CD8-positive, alpha-beta memory T cell (primary cell): ENCODE measurements at places on chromosomes 12 and 14. TPM values are rescaled to one million over a fixed set of nuclear protein-coding genes. Genes with fewer than 3 reads are reported as not detected.

DNA sequence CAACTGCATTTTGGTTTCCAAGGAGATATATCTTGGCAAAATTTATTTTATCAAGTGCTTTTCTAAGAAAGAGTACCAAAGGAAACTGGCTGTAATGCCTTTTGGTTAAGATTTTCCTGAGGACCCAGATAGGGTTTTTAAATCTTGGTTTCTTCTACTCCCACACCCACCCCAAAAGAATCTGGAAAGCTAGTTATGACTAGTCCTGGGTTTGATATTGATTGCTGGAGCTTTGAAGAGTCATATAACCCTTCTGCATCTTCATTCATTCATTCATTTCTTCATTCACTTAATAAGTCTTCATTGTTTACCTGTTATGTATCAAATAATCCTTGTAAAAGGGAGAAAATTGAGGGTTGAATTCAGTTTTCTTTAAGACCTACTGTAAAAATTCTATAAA, 425.2 kb downstream of the PCNX1 start:
- no peak for DNase-seq

GRCh38 chr14:90534838-90535555, 138.2 kb downstream of the CALM1 start:
- DNase-seq: no peak

DNA sequence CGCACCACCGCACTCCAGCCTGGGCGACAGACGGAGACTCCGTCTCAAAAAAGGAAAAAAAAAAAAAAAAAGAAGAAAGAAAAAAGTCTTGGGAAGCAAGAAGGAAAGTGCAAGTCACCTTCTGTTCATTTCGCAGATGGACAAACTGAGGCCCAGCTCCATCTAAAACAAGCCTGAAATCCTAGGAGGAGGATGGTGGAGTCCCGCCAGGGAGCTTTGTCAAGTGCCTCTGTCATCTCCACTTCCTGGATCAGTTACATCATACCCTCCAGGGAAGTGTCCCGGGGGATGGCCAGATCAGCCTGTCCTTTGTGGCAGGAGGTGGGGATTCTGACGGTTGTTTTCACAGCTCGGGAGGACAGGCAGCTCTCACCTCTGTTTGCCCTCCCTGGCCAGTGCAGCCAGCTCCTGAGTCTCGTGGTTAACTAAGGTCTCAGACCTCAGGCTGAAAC, 8.7 kb upstream of the SDSL start:
- no peak for DNase-seq

DNA sequence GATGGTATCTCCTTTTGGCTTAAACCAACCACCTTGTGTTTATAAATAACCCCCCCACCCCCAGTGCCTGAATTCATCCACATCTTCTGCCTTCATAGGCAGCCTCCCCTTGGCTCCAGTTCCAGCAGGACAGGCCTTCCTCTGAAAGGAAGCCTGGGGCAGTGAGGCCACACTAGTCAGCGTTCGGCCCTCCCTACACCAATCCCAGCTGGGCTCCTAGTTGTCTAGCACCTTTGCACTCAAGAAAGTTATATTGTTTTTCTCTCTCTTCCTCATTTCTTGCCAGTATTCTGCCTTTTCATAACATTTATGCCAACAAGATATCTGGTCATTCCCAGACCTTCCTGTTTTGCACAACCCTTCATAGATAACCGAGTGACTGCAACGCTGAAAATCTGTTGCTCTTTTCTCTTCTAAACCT, 73.1 kb upstream of the ACTN1 start:
- DNase-seq: no peak

- DNase-seq: no peak
Measured at GRCh38 chr14:99078426-99078825, 193.6 kb downstream of the BCL11B start.

DNA sequence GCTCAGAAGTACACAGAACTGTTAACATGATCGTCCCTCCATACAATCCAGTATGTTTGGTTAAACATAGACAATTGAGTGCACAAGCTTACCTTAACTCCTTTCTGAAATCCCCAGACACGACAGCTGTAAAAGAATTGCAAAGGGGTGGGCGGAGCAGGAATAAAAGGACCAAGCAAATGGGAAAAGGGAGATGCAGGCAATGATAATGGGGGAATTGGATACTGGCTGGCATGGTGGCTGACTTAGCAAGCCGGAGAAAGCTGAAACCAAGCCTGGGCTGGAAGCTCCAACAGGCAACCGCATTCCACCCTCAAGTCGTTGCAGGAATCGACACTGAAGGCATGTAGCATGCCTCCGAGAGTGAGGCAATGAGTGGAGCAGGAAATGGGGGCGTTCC, 96.8 kb upstream of the TMEM132C start:
- no peak for DNase-seq

GRCh38 chr12:89880690-89881350, 172.2 kb upstream of the ATP2B1 start:
- DNase-seq: peak; percentile 69

- DNase-seq: no peak
Measured at GRCh38 chr12:131854861-131855476, 26.8 kb downstream of the MMP17 start.

GRCh38 chr12:24719293-24719721, 229.6 kb downstream of the BCAT1 start:
- DNase-seq: no peak

DNA sequence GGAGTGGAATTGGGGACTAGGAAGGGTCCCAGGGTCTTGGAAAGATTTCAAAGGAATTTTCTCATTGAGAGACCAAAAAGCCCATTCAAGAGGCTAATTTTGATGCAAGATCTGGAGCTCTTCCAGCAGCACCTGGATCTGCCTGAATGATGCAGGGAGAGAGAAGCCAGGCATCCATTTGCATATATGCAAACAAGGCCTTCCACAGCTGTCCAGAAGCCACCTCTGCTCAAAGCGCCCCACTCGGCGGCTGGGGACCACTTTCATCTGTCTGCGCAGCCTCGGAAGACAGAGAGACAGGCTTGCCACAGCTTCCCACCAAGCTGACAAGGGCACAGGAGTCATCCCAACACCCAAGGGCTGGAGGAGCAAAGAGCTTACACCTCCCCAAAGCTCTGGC, 295.6 kb downstream of the DPF3 start:
- DNase-seq: no peak

GRCh38 chr12:117494833-117495655, 133.6 kb upstream of the NOS1 start:
- no peak for DNase-seq

GRCh38 chr14:105470350-105471296, 4.0 kb upstream of the CRIP2 start:
- no peak for DNase-seq

- no peak for DNase-seq
Measured at GRCh38 chr12:49403971-49404450, 36.7 kb downstream of the SPATS2 start.

DNA sequence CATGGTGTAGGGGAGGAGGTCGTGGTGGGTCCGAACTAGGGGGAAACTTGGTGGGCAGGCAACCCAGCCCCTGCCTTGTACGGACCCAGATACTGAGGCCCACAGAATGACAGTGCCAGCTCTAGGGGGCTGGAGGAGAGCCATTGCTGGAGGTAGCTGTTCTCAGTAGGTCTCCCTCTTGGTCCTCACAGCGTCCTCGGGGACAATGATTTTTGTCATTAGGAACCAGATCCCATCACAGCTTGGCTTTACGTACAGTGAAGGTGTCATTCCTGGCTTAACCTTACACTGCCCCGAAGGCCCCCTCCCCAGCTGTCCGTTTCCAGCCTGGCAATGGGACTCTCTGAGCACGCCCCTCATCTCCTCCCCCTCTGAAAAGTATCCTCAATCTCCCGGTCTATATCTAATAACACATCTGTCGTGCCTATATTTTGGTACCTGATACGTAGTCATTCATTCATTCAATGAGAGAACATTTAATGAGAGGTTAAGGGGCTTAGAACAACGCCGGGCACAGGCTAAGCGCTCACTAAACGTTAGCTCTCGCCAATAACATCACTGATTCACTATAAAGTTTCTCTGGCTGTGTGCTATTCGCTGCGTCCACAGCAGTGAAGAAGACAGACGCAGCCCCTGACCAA, 597 bp upstream of the DYNC1H1 start:
- no peak for DNase-seq

DNA sequence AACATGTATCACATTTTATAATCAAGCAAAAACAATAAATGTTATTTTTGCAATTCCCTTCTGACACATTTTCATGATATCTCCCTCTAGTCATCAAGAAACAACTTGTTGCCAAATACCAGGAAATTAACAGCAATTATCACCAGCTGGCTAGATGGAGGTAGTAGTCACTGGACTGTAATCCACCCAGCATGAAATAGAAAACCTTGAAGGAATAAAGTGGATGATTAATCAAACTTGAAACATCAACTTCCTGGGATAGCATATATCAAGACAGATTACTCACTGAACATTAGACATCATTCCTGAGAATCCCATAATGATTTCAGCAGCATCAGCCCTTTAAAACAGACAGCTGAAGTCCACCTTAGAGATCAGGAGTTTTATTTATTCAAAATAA, 259.0 kb downstream of the CCDC59 start:
- DNase-seq: no peak

DNA sequence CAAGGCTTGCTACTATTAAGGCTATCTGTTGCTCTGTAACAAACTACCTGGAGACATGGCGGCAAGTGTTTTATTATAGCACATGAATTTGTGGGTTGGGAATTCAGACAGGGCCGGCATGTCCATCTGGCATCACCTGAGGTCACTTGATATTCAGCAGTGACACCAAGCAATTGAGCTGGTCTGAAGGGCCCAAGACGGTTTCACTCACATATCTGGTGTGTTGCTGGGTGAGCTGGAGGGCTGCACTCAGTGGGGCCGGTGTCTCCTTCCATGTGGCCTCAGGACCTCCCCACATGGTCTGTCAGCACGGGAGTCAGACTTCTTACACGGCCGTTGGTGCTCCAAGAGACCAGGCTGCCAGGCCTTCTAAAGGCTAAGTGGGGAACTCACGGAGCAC, 52.4 kb upstream of the SCN8A start:
- DNase-seq: no peak

- DNase-seq: no peak
Measured at GRCh38 chr14:54834727-54835126, 67.9 kb downstream of the GCH1 start.

- no peak for DNase-seq
Measured at GRCh38 chr14:105332350-105332874, 17.9 kb downstream of the PACS2 start.

GRCh38 chr14:103033681-103034096, 23.7 kb downstream of the CDC42BPB start:
- no peak for DNase-seq

DNA sequence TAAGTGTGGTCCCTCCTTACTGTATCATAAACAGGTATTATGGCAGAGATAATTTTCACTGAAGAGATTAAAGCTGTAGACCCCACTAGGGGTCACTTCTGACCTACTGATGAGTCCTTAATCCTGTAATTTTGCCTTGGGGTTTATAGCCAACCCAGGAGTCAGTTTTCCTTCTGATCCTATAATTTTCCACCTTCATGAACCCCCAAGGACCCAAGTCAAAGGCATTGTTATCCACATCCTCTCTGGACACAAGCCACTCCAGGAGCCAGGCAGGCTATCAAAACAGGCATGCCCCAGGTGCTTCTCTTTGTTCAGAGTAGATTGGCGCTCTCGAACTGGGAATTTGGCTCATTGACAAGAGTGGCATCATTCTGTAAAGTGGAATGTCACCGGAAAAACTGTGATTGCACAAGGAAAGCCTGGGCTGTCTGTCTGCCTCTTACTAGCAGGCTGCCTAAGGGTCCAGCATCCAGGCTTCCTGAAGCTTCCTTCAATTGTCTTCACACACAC, 1523.2 kb upstream of the FLRT2 start:
- DNase-seq: no peak

DNA sequence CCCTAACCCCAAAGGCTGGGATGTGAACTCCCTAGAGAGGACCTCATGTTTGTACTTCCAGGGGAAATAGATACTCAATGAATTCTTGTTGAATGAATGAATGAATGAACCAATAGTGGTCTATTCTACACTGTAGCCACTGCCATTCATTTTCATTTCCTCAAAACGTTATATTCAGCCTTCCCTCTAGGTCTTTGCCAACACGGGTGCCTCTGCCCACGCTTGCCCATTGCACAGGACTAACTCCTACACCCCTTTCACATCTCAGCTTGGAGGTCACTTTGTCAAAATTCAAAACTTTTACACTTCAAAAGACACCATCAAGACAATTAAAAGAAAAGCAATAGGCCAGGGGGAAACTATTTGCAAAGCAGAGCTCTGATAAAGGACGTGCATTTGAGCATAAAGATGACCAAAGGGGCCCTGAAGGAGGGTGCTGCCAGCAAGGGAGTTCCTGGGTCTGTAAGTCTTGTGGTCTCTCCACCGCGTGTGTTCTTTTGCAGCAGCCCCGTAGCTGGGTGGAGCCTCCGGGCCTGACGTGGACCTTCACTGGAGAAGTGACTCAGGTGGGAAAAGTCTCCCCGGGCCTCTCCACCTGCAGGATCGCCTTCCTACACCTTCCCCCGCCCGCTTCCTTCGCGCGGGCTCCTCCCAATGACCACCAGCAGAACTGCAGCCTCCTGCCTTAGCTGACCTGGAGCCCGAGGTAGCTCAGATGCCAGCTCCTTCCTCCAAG, 31.5 kb downstream of the TMEM63C start:
- no peak for DNase-seq

- DNase-seq: no peak
Measured at GRCh38 chr14:67016856-67017255, 172.4 kb upstream of the GARIN2 start.

DNA sequence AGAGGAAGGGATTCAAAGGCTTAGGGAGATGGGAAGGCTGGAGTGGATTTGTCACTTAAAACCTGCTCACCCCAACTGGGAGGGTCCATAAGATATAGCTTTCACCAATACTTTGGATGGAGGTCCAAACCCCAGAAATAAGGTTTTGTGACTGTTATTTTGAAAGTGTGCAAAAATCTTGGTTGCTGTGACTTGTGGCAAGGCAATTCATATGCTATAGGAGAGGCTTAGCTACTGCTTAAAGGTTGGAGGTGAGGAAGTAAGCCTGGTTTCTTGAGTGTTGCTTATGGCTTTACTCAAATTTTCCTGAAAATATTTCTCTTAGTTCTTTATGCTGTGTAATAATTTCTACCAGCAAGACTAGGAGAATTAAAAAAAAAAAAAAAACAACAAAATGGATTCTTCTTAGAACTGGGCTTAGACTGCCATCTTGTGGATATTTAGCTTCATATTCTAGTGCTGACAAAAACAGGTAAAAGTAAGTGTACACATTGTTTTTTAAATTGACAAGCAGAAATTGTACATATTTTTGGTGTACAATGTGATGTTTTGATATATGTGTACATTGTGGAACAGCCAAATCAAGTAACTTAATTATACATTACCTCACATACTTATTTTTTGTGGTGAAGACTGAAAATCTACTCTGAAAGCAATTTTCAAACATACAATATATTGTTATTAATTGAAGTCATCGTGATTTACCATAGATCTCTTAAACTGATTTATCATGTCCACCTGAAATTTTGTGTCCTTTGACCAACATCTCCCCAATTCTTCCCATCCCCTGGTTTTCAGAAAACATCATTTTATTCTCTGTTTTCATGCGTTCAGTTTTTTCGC, 23.0 kb downstream of the PDE6H start:
- no peak for DNase-seq

Gene RGS6
- 0.88 TPM for total RNA-seq

Gene JPH4
- 1.8 TPM for total RNA-seq

Gene KRT86
- total RNA-seq: 0.31 TPM

Gene OXA1L
- total RNA-seq: 128 TPM

Gene SENP1
- total RNA-seq: 58.8 TPM

Gene TSPAN11
- total RNA-seq: not detected

Gene TMEM52B
- total RNA-seq: not detected

Gene IGF1
- total RNA-seq: 1.4 TPM

Gene APOLD1
- total RNA-seq: 2.7 TPM

Gene KRT77
- not detected for total RNA-seq

Gene TPCN1
- total RNA-seq: 24.1 TPM

Gene ENDOU
- total RNA-seq: not detected

Gene DNAL1
- 10.9 TPM for total RNA-seq

Gene TAS2R31
- 1.0 TPM for total RNA-seq
